ENCODE measurements at places on chromosomes 13 and 19.

DNA sequence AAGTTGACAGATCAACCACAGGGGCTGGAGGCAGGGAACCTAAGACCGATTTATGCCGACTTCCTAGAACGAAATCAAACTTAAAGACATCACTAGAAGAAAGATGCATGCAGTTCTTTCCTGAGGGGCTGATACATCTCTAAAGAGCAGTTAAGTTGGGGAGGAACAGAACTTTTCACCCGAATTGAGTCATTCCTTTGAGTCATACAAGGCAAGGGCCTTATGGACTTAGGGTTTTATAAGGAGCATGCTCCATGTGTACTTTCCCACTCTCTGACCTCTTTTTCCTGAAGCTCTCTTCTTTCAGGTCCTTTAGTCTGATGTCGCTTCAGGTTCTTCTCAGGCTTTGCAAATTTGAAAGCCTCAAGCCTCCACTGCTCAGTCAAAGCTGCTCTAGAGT, 7.9 kb upstream of the FBXL3 start:
- no peak for DNase-seq

GRCh38 chr19:38893341-38893771, 6.1 kb downstream of the SIRT2 start:
- no peak for DNase-seq

DNA sequence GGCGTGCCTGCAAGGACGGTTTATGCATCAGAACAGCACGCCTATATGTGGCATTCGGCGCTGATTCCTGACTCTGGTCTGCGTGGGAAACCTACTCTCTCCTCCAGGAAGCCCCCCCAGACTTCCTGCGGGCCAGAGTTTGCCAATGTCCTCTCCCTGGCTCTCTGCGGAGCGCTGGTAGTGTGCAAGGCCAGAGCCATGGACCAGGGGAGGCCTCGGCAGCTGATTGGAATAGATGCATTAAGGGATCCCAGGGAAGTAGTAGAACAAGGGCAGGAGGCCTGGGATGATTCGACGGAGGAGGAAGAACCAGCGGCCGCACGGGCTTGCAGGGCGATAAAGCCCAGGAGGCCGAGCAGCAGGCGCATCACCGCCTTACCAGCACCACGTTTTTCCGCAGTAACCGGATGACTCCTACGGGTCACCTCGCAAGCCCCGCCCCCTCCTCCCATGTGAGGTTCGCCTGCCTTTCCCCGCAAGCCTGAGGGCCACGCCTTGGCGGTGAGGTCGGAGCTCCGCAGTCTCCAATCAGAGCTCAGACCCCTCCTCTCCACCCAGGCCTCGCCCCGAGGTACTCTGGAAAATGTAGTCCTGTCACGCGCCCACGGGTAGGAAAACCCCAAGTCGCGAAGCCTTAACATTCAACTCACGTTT, 5.0 kb downstream of the CLEC11A start:
- peak; percentile 94 for DNase-seq

- DNase-seq: no peak
These were observed 360.4 kb downstream of the KLF5 start for GRCh38 chr13:73419186-73419585.

DNA sequence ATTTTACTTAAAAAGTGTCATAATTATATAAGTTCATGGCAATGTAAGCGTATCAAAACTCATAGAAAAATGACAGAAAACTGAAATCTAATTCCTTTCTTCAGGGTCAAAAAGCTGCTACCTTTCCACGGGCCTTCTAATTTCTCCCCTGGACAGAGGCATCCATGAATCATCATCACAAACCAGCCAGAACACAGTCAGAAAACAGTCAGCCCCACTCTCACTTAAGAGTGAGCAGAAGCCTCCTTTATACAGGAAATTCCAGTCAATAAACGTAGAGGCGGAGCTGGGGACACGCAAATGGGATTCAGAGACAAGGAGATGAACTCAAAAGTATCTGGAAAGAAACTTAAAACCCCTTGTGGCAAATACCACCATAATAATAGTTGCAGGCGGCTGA, 54.2 kb upstream of the ABCC4 start:
- DNase-seq: no peak

DNA sequence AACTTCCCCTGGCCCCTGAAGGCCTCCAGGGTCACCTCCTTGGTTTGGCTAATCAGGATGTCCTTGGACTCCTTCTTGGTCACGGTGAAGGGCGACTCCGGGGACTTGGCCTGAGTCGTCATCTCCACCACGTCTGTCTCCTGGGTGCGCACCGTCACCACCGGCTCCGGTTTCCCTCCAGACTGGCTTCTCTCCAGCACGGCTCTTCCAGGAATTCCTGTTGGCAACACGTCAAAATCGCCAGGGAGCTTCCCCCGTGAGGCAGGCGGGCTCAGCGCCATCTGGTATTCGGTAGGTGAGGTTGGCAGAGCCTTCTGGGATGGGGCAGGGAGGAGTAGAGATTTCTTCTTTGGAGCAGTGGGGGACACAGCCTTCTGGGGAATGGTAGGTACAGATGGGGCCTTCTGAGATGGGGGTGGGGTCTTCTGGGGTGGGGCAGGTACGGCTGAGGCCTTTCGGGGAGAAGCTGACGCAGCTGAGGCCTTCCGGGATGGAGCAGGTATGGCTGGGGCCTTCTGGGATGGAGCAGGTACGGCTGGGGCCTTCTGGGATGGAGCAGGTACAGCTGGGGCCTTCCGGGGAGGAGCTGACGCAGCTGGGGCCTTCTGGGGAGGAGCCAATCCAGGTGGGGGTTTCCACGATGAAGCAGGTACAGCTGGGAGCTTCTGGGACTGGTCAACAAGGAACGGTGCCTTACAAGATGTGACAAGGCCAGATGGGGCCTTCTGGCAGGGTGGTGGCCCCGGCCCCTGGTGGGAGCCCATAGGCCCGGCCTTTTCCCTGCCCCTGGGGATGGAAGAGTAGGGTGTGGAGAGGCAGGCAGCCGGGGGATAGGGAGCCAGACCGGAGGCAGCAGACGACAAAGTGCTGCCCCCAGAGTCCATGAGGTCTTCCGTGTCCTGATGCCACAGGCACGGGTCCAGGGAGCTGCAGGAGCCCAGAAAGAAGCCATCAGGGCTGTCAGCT, 3.8 kb downstream of the GARIN5B start:
- DNase-seq: no peak

DNA sequence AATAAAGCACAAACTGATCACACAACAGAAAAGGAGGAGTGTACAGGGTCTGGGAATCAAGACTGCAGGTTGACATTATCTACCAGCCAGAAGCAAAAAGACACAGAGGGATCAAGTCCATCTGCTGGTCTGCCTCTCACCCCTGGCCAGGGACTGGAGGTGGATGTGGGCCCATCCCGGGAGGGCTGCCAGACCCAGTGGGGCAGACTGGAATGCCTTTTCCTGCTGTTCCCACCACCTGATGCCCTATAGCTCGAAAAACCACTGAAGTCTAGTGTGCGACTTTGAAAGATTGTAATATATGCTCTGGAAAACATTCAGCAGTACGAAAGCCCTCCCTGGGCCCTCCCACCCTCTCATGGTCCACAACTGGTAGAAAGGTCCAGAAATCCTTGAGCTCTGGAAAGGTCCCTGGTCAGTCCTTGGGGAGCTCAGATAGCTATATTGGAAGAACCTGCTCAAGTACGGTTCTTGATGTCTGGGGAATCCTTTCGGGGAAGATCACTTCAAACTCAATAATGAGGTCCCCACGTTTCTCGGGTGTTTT, 2.6 kb downstream of the DNAJB1 start:
- DNase-seq: no peak

DNA sequence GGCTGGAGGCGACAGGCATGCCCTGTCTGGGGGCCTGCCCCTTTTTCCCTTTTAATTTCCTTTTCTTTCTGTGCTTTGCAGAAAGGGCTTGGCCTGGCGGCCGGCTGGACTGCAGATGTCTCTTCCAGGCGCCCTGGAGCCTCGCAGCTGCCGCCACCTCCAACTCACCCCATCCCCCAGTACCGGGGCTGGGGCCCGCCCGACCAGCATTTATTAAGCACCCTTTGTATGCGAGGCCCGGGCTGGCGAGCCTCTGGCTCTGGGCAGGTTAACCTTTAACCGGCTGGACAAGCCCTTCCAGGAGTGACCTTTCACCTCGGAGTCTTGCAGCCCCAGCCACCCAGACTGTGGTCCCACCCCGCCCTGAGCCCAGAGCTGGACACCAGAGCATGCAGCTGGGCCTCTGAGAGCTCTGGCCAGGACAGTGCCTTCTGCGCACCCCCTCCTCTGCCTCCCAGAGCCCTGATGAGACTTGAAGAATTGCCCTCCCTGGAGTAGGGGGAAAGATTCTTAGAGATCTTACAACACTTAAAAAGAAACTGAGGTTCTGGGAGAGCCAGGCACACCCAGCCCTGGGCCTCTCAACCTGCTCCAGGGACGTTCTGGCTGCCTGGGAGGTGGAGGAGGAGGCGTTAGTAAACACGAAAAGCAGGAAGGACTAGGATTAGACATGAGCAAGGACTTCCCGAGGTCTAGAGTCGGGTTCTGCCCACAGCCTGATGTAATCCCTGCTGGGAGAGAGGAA, 1.1 kb upstream of the NR2F6 start:
- no peak for DNase-seq

DNA sequence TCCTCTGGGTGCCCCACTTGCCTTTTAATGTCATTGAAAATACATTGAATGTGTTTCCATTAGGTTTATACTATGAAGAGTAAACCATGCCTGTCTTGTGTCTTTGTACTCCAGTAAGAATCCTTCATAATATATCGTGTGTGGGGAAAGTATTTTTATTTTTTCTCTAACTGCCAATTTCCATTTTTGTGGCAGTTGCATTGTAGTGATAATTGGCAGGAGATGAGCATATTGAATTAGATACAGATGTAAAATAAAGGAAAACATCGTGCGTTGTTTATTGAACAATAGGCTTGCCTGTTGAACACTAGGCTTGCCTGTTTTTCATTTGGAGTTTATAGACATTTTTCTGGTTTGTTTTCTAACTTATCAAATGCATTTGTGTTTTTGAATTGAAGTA, 218.8 kb downstream of the NBEA start:
- DNase-seq: no peak

- DNase-seq: no peak
These were observed 569.0 kb upstream of the GPC6 start for GRCh38 chr13:92657565-92657964.

DNA sequence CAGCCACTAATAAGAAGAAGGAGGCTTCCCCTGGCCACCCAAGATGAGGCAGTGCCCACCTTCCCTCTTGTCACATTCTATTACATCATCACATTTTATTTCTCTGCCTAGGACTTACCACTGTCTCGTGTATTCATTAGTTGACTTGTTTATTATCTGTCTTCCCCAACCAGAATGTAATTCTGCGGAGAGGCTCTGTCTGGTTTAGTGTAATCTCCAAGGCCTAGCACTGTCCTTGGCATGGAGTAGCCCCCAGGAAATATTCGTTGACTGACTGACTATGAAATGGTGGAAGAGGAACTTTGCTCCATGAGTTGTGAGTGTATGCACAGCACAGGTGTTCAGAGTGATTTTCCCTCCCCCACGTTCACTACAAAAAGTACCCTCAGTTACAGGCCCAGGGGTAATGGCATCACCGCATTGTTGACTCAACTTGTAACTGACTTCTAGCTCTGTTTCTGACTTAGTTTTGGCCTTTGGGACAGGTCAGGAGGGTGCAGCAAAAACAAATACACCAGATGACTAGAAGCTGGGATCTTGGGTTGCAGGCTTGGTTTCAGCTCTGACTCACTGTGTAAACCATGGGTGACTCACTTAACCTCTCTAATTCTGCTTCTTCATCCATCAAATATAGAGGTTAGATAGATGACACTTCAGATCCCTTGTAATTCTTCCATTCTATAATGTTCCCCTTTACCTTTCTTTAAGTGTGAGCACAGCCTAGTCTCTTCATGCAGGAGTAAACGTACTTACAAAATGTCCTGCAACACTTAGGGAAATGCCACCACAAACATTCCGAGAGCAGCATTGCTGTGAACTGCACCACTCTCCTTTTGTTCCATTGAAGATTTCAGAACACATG, 229.7 kb downstream of the KCNRG start:
- DNase-seq: peak; percentile 32

DNA sequence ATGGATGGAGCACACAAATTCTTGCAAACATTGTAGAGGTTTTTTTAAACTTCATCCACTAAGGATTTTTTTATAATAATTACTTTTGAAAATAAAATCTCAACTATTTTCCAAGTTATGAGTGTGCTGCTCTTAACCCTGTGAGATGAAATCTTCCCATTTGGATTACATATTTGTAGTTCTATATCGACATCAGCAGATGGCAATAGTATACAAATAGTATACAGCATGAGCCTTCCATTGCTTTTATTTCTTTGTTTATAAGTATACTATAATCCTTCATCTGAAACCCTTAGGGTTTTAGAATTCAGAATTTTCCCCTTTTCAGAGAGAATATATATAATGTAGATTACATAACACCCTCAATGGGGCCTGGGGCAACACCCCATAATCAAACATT, 70.5 kb downstream of the GJA3 start:
- no peak for DNase-seq

- DNase-seq: no peak
These were observed 234.9 kb downstream of the LMO7 start for GRCh38 chr13:75871059-75871458.

- DNase-seq: peak; percentile 86
These were observed 15.0 kb upstream of the PGLS start for GRCh38 chr19:17496337-17496997.

- no peak for DNase-seq
These were observed 553.4 kb upstream of the KLF12 start for GRCh38 chr13:74687442-74688182.

DNA sequence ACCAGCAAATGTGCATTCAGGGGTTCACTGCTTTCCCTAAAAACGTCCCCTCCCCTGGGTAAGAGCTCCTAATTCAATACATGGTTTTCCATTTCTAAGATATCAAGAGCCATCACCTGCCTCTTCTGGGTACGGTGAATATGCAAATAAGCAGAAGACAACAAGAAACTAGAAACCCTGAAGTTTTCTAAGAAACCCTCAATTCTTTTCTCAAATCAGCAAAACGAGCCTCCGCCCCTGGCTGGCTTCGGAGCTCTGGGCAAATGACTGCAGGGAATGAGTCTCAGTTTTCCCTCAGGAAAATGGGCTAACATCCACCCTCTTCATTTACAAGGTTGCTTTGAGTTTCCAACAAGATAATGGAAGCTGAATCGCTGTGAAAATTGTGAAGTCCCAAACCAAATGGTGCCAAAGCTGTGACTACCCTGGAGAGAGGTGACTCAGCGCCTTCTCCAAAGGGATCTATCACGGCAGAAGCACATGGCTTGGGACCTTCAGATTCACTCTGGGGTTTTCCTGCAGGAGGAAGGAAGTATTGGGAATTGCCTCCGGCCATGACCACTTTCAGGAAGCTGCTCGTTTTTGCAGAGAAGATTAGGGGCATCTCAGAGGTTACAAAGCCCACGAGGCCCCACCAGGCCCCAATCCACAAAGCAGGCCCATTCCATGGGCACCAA, 26.6 kb downstream of the KLF2 start:
- no peak for DNase-seq

DNA sequence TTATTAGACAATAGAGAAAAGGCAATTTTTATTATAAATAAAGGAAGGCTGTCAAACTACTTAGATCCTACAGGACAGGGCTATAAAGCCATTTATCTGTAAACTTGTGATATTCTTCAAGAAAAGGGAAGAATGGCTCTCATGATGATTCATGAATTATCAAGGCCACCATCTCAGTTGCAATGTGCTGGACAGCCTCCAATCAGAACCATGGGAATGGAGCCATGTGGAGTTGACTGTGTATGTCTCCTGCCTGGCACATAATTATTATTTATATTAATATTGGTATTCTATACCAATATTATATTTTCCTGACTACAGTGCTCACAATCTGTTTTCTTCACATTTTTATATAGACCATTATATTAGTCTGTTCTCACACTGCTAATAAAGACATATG, 560.5 kb upstream of the MIR17HG start:
- DNase-seq: no peak

Measured in K562 (cell line).